Amygdala (tissue), 56 donors: ENCODE measurements at places on chromosomes 16 and 17.

GRCh38 chr16:10763456-10763855 is 19.8 kb downstream of the NUBP1 start:
- DNase-seq, result no peak

- DNase-seq, result no peak
Measured at GRCh38 chr17:76772842-76773525, 35.1 kb downstream of the MFSD11 start.

DNA sequence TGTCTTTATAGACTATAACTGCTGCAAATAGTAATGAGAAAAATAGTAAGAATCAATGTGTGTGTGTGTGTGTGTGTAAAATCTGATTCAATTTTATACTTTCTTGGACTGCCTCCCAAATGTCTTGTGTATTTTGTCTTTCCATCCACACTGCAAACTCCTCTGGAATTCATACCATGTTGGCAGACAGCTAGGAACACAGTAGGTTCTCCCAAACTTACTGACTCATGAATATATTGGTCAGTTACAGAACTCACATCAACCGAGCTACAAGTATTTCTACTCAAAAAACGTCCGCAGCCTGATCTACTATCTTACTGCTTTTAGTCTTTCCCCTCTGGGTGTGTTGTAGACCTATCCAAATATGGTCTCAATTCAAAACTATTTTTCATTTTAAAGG is 542.7 kb upstream of the PSMD7 start:
- DNase-seq, result no peak

DNA sequence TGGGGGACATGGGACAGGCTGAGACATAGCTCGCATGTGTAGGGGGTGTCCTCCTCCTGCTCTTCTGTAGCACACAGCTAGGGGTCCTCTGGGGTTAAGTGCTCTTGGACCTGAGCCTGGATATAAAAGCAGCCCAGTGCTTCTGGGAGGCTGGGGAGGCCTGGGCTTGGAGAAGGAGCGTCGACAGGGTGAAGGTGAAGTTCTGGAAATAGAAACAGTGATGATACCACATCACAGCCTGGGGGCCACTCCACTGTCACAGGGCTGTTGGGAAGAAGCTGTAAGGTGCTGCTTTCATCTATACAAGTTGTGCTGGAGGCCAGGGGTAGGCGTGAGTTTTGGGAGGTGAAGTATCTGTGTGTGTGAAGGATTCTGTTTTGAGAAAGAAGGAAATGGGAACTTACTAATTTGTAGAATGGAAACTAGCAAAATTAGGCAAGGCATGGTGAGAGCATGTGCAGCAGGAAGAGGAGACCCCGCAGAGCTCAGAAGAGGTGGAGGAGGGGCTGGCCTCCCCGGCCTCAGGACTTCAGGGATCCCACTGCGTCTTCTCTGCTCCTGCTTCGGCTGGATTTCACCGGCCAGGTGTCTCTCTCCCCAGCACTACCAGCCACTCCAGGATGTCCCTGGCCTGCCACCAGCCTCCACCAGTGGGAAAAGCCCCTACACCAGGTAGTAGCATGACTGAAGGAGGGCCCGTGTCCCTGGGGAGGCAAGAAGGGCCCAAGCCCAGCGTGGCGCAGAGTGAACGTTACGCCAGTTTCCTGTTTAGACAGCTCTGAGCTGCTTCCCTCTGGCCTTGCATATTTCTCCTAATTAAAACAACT is 19.4 kb downstream of the PLCG2 start:
- DNase-seq, result no peak

DNA sequence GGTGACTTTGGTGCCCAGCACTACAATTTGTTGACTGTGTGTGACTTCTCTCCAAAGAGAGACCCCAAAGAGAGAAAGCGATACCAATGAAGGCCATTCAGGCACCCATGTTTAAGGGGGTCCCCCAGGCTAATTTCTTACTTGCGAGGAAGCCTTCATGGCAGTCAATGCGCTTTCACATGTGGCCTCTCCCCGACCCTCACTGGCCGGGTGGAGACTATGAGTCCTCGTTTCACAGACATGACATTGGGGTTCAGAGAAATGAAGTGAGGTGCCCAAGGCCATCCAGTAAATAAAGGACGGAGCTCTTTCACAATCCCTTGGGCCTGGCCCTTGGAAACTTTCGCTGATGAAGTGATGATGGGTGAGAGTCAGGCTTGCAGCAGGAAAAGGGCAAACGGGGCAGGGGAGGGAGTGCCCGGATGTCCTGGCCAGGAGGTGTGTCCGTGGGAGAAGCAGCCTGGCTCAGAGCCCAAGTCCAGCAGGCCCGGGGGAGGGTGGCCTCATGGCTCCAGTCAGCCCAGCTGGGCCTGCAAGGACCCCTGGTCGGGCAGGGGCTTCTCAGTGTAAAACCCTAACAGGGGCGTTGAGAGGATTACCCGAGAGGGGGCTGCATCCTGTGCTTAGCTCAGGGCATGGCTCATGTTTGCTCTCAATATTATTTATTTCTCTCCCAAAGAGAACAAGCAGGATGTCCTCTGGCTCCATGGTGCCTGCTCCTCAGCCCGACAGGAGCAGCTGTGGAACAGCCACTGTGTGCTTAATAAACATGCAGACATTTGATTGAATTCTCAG is 14.7 kb downstream of the TBX2 start:
- DNase-seq, result no peak

DNA sequence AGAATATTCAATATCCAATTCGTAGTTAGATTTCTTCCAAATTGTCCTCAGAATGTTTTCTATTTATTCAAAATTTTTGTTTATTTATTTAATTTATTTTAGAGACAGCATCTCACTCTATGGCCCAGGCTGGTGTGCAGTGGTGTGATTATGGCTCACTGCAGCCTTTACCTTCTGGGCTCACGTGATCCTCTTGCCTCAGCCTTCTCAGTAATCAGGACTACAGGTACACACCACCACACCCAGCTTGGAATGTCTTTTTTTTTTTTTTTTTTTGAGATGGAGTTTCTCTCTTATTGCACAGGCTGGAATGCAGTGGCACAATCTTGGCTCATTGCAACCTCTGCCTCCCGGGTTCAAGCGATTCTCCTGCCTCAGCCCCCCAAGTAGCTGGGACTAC is 3.5 kb upstream of the DRG2 start:
- DNase-seq, result no peak

DNA sequence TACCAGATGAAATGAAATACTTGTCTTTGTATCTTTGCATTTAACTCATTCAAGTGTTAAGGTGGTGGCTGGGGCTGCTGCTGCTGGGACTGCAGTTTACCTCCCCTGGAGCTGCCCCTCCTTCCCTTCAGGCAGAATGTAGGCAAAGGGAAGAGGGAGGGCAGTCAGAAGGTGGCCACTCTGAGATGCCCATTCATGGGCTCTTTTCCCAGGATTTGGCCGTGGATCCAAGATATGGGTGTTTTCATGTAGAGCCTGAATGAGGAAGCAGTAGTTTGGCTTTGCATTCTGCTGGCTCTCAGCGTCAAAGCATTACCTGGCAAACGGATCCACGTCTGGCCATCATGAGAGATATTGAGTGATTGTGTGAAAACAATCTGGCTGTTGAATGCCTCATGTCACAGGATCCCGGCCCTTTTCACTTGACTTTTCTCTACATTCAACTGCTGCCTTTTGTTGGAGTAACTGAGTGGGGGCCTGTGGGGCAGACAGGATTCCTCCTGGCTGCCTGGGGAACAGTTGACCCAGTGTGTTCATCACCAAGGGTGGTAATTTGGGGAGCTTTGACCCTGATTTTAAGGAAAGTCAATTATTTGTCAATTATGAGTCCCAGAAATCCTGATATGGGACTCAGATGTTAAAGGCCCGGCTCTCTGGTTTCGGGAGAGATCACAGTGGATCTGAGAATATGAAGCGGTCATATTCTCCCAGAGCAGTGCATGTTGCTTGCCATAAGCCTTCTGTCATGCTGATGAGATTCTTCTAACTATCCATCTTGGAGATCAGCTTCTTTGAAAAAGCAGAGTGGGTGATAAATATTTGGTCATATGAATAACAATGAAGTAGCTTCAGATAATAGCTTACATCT is 236.8 kb downstream of the IRX3 start:
- no peak for DNase-seq

GRCh38 chr17:5819396-5819795 is 235.1 kb upstream of the NLRP1 start:
- DNase-seq, result no peak

GRCh38 chr17:71409712-71410111 is 711.1 kb upstream of the SOX9 start:
- DNase-seq, result no peak

DNA sequence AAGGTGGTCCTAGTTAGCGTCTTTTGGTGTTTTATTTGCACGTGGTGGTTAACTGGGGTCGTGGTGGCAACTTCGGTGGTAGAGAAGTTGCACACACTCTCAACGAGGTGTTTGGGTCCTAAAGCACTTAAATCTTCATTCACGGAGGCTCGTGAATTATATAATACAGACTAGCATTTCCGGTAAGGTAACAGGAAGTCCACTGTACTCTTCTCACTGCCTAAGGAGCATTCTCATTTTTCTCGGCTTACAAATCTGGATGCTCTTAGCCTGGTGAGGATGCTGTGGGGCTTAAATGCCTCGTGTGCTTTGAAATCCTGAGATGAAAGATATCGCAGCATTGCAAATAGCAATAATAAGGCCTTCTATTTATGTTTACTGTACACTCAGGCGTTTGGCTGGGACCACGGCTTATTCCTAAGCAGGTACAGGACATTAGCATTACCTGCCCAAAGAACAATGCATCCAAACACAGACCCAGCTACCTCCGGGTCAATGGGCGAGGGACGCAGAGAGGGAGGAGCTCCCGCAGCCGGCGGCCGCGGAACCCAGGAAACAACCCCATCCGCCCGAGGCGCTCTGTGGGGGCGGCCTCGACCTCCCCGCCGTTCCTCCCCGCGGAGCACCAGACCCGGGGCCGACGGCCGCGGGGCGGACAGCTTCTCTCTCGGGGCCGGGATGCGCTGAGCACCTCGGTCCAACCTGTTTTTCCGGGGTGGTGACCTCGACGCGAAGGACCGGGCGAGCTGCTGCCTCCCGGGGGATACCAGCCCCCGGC is 856 bp downstream of the DNAJA2 start:
- DNase-seq, result peak; percentile 31

DNA sequence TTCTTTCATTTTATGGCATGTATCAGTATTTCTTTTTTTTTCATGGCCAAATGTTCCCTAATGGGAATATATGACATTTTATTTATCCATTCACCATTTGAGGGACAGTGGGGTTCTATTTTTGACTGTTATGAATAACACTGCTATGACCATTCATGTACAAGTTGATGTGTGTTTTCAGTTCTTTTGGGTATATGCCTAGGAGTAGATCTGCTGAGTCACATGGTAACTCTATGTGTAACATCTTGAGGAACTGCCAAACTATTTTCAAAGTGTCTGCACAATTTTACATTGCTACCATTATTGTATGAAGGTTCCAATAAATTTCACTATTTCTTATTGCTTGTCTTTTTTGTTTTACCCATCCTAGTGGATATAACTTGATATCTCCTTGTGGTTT is 223.0 kb downstream of the TANC2 start:
- no peak for DNase-seq

GRCh38 chr16:9903-10665 is 43.3 kb downstream of the POLR3K start:
- no peak for DNase-seq

- DNase-seq, result no peak
Measured at GRCh38 chr17:13825526-13826040, 223.9 kb upstream of the HS3ST3A1 start.

DNA sequence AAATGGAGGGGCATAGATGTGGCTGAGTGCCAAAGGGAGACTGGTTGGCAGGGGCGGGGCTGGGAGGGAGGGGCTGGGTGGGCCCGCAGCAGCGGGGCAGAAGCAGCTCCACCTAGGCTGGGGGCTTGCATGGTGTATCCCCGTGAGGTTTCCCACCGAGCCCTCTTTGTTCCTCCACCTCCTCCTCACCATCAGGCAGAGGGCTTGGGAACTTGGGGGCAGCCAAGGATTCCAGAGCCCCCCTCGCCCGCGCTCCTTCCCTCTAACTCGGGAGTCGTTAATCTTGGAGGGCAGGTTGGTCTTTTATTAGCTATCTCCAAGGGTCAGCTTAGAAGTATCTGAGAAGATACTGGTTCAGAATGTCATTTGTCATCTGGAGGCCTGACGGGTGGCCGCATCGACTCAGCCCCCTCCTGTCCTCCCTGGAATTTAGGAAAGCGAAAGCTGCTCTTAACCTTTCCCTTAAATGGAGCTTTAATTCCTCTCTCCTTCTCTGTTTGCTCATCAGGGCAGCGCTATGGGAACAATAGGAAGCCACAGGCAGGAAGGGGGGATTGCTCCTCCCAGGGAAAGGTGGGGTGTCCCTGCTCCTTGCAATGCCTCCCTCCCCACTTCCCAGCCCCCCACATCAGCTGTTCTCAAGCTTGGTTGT is 274.3 kb upstream of the XYLT1 start:
- DNase-seq, result no peak

GRCh38 chr16:86982912-86983311 is 334.3 kb downstream of the C16orf95 start:
- DNase-seq, result no peak

DNA sequence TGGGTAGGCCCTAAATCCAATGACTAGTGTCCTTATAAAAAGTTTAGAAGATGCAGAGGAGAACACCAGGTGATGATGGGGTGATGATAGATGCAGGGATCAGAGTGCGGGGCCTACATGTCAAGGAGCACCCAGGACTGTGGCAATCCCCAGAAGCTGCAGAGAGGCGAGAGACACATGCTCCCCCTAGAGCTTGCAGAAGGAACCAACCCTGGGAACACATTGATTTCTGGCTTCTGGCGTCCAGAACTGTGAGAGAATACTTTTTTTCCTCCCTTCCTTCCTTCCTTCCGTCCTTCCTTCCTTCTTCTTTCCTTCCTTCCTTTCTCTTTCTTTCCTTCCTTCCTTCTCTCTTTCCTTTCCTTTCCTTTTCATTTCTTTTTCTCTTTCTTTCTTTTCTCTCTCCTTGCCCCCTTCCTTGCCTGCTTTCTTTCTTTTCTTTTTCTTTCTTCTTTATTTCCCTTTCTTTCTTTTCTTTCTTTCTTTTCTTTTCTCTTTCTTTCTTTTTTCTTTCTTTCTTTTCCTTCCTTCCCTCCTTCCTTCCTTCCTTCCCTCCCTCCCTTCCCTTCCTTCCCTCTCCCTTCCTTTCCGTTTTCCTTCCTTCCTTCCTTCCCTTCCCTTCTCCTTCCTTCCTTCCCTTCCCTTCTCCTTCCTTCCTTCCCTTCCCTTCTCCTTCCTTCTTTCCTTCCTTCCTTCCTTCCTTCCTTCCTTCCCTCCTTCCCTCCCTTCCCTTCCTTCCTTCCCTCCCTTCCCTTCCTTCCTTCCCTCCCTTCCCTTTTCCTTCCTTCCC is 134.3 kb downstream of the HAPSTR1 start:
- DNase-seq, result no peak

DNA sequence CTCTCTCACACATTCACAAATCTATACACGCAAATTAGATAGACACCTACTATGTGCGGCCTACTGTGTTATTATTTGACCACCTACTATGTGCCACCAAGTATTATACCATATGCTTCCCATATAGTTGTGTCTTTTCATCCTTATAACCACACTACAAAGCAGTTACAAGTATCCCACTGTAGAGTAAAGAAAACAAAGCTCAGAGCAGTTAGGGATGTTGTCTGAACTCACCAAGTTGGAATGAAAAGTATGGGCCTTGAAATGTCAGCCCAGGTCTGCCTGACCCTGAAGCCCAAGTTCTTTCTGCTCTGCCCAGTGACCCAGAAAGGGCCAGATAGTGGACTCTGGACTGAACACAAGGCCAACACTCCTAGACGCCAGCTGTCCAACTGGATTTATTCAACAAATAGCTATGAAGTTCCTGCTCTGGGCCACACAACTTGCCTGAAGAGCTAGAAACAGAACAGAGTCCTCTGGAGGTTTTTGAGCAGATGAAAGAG is 8.5 kb downstream of the KRT37 start:
- DNase-seq, result no peak
